ENCODE measurements at places on chromosomes 2 and 18. TPM values are rescaled to one million over a fixed set of nuclear protein-coding genes. Genes with fewer than 3 reads are reported as not detected.

The ASXL3 gene
- total RNA-seq, result not detected

The PAX8 gene
- 0.80 TPM for total RNA-seq

The L3MBTL4 gene
- not detected for total RNA-seq

The ASB18 gene
- total RNA-seq, result not detected

The NDUFAF7 gene
- 19.7 TPM for total RNA-seq

The CKAP2L gene
- total RNA-seq, result 13.4 TPM

The CHAC2 gene
- total RNA-seq, result 14.6 TPM

The LOXHD1 gene
- total RNA-seq, result not detected

The FSIP2 gene
- total RNA-seq, result not detected

The SH3RF3 gene
- total RNA-seq, result 0.40 TPM

The CD207 gene
- total RNA-seq, result not detected

The GPR17 gene
- 0.12 TPM for total RNA-seq

The MOB1A gene
- total RNA-seq, result 73.4 TPM

The GPR39 gene
- 9.9 TPM for total RNA-seq

The DPP10 gene
- not detected for total RNA-seq

The SLC4A3 gene
- total RNA-seq, result 3.8 TPM

The OSBPL6 gene
- 7.7 TPM for total RNA-seq

The CCDC68 gene
- total RNA-seq, result 3.8 TPM

The SMAD4 gene
- 57.0 TPM for total RNA-seq

The MC5R gene
- total RNA-seq, result not detected

The DNER gene
- total RNA-seq, result 10.2 TPM

The NYAP2 gene
- total RNA-seq, result not detected

The RGPD8 gene
- total RNA-seq, result 2.5 TPM

The SULT1C4 gene
- total RNA-seq, result not detected

The LCT gene
- total RNA-seq, result 0.03 TPM

Measured in A549 treated with CORT108297 at 1 μM for 4 hours (cell line).